NCI-H1048 (cell line): ENCODE measurements at places on chromosomes 16 and 17.

- DNase-seq, result no peak
These were observed 20.8 kb upstream of the CLEC18C start for GRCh38 chr16:70152578-70153302.

DNA sequence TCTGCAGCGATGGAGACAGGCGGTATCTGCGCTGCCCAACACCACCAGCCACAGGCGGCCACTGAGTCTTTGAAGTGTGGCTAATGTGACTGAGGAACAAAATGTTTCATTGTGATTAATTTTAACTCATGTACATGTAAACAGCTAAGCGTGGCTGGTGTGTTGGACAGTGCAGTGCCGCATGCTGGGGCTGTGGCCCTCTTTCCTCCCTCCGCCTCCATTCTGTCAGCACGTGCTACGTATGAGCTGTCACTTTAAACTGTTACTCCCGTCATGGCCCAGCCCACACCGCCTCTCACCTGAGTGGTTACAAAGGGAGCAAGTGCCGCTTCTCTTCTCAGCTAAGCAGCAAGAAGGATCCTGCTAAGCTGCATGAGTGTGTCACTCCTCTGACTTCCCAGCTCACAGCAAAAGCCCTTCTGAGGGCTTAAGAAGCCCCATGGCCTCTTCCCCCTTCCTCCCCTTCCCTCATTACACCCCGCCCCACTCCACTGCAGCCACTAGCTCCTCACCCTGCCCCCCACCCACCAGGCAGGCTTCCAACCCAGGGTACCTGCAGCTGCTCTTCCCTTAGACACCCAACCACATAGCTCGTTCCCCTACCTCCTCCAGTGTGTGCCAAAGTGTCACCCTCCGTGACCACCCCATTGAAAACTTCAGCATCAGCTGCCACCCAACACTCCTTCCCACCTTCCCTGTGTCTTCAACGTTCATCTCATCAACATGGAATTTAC lies 15.0 kb downstream of the HASPIN start:
- no peak for DNase-seq

- no peak for DNase-seq
These were observed 11.6 kb downstream of the SLC13A2 start for GRCh38 chr17:28485049-28485448.

- DNase-seq, result no peak
These were observed 259.0 kb upstream of the ZFHX3 start for GRCh38 chr16:73306901-73307413.

DNA sequence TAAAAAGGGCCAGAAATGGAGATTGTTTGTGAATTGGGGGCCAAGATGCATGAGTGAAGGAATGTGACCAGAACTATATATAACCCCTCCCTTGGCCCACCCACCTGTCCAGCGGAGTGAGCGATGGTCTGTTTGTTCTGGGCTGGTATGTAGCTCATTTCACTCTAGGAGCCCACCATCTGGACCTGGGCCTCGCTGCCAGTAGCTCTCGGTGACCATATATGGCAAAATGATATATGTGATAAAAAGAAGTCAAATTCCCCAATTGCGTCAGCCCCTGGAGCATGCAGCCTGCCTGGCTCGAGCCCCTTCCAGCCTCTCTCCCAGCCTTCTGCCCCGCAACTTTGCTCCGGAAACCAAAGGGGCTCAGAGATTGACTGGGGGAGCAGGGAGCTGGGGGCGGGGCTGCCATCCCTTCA lies 47.3 kb downstream of the CCDC42 start:
- no peak for DNase-seq

DNA sequence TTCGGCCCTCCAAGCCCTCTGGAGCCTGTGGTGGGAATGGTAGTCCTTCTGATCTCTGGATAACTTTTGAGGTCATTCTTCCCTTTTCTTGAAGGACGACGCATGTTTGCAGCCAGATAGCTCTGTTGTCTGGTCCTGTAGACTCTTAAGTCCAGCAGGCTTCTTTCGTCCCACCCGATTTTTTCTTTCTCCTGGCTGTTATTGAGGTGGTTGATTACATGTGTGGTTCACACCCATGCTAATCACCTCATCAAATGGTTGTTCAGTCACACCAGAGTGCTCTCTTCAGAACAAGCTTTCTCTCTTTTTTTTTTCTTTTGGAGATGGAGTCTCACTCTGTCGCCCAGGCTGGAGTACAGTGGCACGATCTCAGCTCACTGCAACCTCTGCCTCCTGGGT lies 30.6 kb downstream of the PIGL start:
- no peak for DNase-seq

GRCh38 chr17:46890638-46891037 lies 32.3 kb upstream of the GOSR2 start:
- no peak for DNase-seq

DNA sequence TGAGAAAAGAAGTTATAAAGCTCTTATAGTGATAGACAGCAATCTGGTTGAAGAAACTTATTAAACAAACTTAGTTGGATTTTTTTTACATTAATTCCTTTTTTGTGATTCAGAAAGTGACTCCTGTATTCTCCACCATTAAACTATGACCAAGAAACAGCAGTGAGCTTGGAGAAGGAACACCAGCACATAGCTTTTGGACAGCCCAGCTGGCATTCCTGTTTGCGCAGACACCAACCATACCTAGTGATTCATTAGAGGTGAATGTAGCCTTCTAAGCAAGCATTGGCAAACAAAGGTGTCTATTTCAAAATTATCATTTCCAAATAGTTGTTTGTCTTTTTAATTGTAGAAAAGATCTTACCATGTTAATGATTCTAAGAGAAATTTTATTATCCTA lies 94.4 kb downstream of the STXBP4 start:
- DNase-seq, result no peak

GRCh38 chr17:73166731-73167581 lies 2.1 kb downstream of the SSTR2 start:
- no peak for DNase-seq

- no peak for DNase-seq
These were observed 56.2 kb downstream of the HSD17B2 start for GRCh38 chr16:82091241-82091640.

- DNase-seq, result no peak
These were observed 2.0 kb downstream of the CCDC102A start for GRCh38 chr16:57534337-57534880.

- DNase-seq, result no peak
These were observed 261.4 kb downstream of the MAP2K4 start for GRCh38 chr17:12282056-12282455.

DNA sequence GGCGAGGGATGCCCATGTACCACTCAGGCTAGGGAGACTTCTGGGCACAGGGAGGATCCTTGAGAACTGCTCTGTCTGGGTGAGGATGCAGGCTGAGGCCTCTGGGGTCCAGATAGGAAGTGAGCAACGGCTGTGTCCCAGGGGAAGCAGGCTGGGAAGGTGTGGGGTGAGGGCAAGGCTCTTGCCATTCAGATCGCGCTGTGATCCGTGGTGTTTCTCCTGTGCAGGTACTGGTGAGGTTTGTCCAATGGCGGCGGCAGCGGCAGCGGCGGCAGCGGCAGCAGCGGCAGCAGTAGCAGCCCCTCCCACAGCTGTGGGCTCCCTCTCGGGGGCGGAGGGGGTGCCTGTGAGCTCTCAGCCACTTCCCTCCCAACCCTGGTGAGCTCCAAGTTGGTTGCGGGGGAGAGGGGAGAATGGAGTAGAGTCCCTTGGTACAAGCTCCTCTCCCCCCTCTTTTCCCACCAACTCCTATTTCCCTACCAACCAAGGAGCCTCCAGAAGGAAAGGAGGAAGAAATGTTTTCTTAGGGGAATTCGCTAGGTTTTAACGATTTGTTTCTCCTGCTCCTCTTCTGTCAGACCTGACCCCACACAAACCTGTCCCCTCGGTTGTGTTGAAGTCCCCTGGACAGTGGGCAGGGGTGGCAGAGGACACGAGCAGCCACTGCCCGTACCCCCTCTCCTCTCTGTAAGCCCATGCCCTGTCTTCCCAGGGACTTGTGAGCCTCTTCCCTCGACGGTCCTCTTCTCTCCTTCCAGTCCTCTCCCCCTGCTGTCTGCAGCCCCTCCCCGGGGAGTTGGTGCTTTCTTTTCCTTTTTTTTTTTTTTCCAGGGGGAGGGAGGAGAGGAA lies 1.9 kb upstream of the PRRT2 start:
- no peak for DNase-seq

DNA sequence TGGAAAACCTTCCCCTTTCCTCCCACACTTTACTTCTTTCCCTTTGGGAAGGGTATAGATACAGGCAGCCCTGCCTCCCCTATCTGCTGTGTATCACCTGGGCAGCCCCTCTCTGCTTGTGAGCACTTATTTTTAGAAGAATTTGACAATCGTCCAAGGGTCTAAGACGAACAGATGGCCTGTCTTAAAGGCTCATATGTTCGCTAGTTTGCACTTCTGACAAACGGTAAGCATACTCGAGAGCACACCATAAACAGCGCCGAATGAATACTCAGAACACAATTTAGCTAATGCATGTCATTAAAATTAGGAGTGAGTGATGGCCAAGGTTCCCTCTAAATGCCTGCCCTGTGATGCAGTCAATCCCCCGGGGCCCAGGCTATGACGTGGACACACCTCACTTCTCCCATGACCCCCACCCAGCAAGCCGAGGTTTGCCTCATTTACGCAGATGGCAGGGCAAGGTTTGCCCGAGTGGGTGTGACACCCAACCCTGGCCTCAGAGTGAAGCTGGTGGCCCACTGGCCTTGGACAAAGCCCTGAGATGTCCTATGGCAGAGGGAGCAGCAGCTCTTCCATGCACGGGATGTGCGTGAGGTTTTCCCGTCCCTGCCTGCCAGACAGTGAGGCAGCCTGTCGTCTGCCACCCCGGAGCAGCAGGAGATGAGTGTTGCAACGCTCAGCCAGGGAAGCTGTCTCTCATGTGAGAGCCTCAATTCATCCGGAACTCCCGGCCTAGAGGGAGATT lies 125.2 kb downstream of the C16orf78 start:
- DNase-seq, result no peak

DNA sequence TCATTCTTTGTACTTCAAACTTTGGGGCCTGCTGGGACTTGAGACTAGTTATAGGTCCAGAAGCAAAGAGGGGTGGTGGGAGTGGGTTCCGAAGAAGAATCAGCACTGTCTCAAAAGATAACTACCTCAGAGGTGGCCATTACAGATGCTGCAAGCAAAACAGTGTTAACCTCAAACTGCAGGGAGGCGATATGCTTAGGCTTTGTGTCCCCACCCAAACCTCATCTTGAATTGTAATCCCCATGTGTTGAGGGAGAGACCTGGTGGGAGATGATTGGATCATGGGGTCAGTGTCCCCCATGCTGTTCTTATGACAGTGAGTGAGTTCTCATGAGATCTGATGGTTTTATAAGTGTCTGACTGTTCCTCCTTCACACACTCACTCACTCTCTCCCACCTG lies 545.3 kb downstream of the XYLT1 start:
- no peak for DNase-seq
